ENCODE measurements at places on chromosomes 6 and 20. TPM values are rescaled to one million over a fixed set of nuclear protein-coding genes. Genes with fewer than 3 reads are reported as not detected.

The GPX5 gene
- not detected for total RNA-seq

The ZBP1 gene
- total RNA-seq = not detected

The CCR6 gene
- total RNA-seq = not detected

The C20orf144 gene
- 0.12 TPM for total RNA-seq

The HCRTR2 gene
- total RNA-seq = not detected

The TRIM10 gene
- total RNA-seq = not detected

The GNAS-AS1 gene
- total RNA-seq = 2.2 TPM

The FKBP5 gene
- total RNA-seq = 304 TPM

The STMND1 gene
- total RNA-seq = not detected

The TRDN gene
- not detected for total RNA-seq

The PRSS16 gene
- 27.9 TPM for total RNA-seq

The DNAH8 gene
- total RNA-seq = not detected

Measured in MCF 10A (cell line).